DMS79 treated with DMSO at 0.1 percent for 48 hours (cell line): ENCODE measurements at places on chromosomes 3 and 15.
A peak's percentile ranks its signal among the peaks of the same experiment; 100 is the strongest.

DNA sequence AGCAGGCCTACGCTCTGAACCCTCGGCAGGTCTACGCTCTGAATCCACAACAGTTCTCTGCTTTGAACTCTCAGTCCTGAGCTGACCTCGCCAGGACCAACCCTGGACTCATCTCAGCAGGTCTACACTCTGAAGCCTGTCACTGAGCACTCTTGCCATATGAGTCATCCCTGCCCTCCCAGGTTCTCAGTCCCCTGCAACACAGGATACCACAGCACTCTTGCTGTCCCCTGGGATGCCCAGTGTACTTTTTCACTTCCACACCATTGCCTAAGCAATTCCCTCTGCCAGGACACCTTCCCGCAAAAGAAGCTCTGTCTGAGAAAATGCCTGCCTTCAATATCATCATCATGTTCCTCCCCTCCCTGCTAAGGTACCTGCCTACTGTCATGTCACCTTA, 42.0 kb downstream of the NUP210 start:
- no peak for DNase-seq

GRCh38 chr15:88985547-88986393, 72.6 kb upstream of the MFGE8 start:
- DNase-seq, result no peak

GRCh38 chr15:56322444-56322843, 42.8 kb upstream of the TEX9 start:
- no peak for DNase-seq

DNA sequence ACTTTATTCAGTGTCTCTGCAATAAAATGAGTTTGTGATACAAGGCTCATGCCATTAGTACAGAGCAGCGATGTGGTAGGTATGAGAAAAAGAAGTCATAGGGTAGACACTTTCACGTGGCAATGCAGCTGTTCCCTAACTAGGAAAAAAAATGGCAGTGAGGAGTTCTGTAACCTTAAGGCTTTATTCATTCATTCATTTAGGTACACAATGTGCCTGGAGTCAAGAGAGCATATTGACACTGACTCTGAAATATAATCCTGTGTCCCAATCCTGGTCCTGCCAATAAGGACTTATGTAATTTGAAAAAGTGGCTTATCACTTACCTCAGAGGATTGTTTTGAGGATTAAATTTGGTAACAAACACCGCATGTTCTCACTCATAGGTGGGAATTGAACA, 173.0 kb upstream of the AZI2 start:
- no peak for DNase-seq

DNA sequence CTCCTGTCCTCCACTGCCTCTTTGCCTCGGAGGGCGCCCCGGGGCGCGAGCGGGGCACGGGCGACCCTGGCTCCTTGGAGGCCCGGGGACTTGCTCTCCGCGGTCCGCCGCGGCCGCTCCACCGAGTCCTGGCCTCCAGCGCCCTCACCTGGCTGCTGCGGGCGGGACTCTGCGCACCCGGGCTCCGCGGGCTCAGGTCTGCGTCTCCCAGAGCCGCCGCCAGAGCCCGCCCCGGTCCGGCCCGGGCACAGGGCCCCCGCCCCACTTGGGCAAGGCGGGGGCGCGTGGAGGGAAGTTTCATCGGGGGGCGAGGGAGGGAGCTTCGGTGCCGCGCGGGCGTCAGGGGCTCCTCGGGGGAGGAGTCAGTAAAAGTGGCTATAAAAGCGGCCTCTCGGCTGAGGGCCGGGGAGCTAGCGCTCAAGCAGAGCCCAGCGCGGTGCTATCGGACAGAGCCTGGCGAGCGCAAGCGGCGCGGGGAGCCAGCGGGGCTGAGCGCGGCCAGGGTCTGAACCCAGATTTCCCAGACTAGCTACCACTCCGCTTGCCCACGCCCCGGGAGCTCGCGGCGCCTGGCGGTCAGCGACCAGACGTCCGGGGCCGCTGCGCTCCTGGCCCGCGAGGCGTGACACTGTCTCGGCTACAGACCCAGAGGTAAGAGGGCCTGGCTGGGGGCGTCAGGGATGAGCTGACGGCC, at the start of gene CEMIP:
CEMIP (plus strand) TSS at position 407 of the 694 bp plus-strand sequence. CDS start 94,510 bp downstream, outside the sequence.
- peak; percentile 50 for DNase-seq

- no peak for DNase-seq
These were observed 25.3 kb downstream of the RBPMS2 start for GRCh38 chr15:64749999-64750657.

- DNase-seq, result no peak
These were observed 230.6 kb downstream of the THRB start for GRCh38 chr3:24264011-24264410.

DNA sequence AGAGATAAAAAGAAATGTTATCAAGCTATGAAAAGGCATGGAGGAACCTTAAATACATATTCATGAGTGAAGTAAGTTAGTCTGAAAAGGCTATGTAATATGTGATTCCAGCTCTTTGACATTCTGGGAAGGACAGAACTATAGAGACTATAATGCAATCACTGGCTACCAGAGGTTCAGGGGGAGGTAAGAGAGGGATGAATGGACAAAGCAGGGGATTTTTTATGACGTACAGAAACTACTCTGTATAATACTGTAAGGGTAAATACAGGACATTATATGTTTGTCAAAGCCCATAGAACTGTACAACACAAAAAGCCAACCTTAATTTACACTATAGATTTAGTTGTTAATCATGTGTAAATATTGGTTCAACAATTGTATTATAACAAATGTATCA, 46.1 kb downstream of the MCTP2 start:
- no peak for DNase-seq
